LoVo (cell line): ENCODE measurements at places on chromosomes 13 and 19.
A peak's percentile ranks its signal among the peaks of the same experiment; 100 is the strongest.

DNA sequence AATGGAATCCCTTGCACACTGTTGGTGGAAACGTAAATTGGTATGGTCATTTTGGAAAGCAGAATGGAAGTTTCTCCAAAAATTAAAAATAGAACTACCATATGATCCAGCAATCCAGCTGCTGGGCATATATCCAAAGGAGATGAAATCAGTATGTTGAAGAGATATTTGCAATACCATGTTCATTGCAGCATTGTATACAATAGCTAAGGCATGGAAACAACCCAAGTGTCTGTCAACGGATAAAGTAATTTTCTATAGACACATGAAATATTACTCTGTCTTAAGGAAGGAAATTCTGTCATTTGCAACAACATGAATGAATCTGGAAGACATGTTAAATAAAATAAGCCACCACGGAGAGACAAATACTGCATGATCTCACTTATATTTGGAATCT lies 124.7 kb downstream of the GPC5 start:
- no peak for DNase-seq

GRCh38 chr13:105139380-105140285 lies 1395.8 kb downstream of the EFNB2 start:
- DNase-seq = peak; percentile 61

GRCh38 chr19:9205501-9206113 lies 13.8 kb downstream of the OR7D4 start:
- peak; percentile 59 for DNase-seq

GRCh38 chr13:21749410-21749809 lies 78.5 kb downstream of the FGF9 start:
- DNase-seq = peak; percentile 10

GRCh38 chr19:36266375-36266961 lies 51.6 kb downstream of the ZNF146 start:
- no peak for DNase-seq

DNA sequence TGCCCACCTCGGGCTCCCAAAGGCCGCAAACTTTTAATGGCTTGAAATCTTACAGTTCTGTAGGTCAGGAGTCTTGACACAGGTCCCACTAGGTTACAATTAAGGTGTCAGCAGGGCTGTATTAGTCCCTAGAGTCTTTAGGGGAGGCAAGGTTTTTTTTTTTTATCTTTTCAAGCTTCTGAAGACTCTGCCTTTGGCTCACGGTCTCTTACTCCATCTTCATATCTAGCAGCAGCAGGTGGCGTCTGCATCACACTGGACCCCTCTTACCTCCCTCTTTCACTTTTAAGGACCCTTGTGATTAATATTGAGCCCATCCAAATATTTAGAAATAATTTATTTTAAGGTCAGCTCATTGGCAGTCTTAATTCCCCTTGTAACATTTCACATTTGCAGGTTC lies 11.6 kb downstream of the MIR17HG start:
- no peak for DNase-seq

DNA sequence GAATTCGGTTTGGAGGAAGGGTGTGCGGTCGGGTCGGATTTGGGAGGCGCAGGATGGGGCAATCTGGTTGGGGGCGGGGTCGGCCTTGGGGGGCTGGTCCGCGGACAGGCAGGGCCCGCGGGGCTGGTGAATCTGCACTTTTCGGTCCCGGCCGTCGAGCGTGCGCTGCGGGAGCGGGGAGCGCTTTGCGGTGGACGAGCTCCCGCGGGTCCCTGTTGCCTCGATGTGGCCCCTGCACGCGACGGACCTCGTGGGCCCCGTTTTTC lies 11.9 kb downstream of the PEAK3 start:
- DNase-seq = no peak

DNA sequence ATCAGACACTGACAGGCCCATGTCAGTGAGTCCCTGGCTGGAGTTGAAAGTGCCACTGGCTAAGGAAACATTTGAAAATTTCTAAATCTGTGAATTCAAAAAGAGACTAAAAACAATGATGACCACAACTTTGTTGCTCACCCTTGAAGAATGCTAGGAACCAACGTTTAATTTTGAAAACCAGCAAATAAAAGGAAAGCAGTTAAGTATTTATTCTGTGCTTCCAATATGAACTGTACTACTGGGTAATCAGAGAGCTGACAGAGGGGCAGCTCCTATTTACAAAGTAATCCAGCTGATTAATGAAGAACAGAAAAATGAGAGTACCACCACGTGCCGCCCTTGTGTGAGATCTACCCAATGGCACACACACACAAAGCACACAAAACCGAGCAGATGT lies 44.7 kb upstream of the LATS2 start:
- no peak for DNase-seq

DNA sequence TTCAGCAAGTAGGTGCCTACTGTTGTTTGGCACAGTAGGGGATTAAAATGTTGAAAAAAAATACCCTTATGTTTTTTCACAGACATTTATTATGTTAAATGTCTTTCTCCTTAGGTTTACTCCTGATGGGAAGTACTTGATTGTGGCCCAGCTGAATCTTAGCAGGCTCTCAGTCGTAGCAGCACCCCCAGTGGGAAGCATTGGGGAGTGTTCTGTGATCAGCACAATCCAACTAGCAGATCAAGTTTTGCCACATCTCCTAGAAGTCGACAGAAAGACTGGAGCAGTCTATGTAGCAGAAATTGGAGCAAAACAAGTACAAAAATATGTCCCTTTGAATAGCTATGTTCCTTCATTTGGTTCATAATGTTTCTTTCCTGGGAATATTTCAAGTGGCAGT lies 9.3 kb downstream of the NHLRC3 start:
- DNase-seq = no peak

GRCh38 chr19:48878196-48879024 lies 6.2 kb downstream of the PPP1R15A start:
- no peak for DNase-seq

DNA sequence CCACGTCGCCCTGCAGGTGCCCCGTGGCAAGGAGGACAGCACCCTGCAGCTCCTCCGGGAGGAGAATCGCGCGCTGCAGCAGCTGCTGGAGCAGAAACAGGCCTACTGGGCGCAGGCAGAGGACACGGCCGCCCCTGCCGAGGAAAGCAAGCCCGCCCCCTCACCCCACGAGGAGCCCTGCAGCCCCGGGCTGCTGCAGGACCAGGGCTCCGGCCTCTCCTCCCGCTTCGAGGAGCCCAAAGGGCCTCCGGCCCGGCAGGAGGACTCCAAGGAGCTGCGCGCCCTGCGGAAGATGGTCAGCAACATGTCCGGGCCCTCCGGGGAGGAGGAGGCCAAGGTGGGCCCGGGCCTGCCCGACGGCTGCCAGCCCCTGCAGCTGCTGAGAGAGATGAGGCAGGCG lies 11.6 kb downstream of the CBY2 start:
- no peak for DNase-seq

DNA sequence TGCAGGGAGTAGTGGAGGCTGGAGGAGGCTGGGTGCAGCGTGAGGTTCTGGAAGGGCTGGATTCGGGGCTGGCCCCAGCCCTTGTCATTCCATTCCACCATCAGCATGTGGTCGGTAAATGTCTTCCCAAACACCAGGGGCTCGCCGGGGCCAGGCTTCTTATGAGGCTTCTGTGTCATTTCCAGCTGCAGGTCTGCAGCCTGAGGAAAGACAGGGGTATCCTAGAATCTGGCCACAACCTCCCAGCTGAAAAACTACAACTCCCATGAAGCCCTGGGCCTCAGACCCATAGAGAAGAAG lies 4.4 kb downstream of the BCAT2 start:
- DNase-seq = no peak

- no peak for DNase-seq
Measured at GRCh38 chr13:29936051-29936813, 85.8 kb upstream of the UBL3 start.

- DNase-seq = no peak
Measured at GRCh38 chr19:45492627-45493470, 4.0 kb downstream of the RTN2 start.

DNA sequence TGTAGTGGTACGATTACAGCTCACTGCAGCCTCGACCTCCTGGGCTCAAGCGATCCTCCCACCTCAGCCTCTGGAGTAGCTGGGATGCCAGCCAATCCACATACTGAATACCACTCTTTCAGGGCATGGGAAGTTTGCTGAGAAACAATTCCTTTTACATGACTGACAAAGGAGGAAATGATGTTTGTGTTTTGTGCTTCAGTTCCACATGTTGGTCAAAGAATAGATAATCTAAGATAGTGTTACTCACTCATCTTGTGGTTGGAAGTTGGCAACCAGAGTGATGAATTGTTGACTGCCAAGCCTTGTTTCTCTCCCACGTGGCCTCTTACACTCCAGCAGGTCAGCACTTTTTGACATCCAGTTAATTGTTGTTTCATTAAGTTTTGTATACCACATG lies 7.6 kb downstream of the MBD3L2B start:
- peak; percentile 9 for DNase-seq

- DNase-seq = no peak
Measured at GRCh38 chr13:98915563-98915962, 62.3 kb downstream of the DOCK9 start.

- no peak for DNase-seq
Measured at GRCh38 chr19:1067341-1067957, 482 bp downstream of the ARHGAP45 start.

GRCh38 chr13:87128036-87128435 lies 543.1 kb upstream of the SLITRK5 start:
- no peak for DNase-seq

- DNase-seq = no peak
Measured at GRCh38 chr13:74004109-74004508, 130.1 kb downstream of the KLF12 start.

GRCh38 chr19:49333418-49333805 lies 1.8 kb upstream of the CD37 start:
- DNase-seq = no peak

- no peak for DNase-seq
Measured at GRCh38 chr13:45339867-45340266, 1.1 kb downstream of the TPT1 start.

GRCh38 chr13:37089495-37089894 lies 16.0 kb downstream of the CSNK1A1L start:
- no peak for DNase-seq

DNA sequence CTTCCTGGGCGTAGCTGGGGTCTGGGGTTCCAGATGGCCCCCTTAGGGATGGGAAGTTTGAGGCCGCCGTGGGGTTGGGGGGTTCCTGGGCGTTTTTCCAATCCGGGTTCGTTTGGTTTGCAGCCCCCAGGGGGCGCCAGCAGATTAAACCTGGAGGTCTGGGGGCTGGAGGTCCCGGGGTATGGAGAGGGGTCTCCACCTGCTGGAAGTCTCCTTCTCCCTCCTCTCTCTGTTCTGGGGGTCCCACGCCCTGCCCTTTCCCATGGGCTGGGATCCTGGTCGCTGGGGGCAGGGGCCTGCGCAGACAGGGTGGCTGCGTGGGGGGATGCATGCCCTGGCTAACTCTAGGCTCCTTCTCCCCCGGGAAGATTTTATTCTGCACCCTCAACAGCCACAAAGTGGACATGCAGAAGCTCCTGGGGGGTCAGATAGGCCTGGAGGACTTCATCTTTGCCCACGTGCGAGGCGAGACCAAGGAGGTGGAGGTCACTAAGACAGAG lies 899 bp downstream of the GIPC3 start:
- DNase-seq = no peak

- DNase-seq = no peak
Measured at GRCh38 chr13:99566125-99567083, 65.1 kb downstream of the TM9SF2 start.

DNA sequence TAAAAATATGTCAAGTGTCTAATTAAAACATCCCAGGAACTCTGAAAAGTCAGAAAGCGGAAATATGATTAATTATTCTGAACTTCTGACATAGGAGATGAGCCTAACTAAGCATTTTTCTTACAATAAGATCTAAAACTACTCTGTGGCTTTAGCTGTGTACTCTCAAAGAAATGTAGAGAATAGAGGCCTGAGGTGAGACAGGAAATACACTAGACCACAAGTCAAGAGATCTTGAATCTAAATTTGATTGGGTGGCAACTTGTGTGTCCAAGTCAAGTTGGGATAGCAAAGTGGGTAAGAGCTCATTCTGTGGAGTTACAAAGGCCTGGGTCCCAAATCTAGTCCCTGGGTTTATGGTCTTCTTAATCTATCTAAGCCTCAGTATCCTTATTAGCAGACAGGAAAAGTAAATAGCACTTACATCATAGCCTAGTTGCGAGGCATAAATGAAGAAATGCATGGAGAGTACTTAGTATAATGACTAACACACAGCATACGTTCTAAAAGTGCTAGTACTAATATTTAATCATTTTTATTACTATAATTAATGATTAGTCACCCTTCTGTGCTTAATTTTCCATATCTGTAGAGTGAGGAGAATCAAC lies 9.4 kb upstream of the LRRC63 start:
- no peak for DNase-seq

DNA sequence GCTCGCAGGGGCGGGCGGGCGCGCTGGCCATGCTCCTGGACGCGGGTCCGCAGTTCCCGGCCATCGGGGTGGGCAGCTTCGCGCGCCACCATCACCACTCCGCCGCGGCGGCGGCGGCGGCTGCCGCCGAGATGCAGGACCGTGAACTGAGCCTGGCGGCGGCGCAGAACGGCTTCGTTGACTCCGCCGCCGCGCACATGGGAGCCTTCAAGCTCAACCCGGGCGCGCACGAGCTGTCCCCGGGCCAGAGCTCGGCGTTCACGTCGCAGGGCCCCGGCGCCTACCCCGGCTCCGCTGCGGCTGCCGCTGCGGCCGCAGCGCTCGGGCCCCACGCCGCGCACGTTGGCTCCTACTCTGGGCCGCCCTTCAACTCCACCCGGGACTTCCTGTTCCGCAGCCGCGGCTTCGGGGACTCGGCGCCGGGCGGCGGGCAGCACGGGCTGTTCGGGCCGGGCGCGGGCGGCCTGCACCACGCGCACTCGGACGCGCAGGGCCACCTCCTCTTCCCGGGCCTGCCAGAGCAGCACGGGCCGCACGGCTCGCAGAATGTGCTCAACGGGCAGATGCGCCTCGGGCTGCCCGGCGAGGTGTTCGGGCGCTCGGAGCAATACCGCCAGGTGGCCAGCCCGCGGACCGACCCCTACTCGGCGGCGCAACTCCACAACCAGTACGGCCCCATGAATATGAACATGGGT lies 599 bp downstream of the ZIC2 start:
- no peak for DNase-seq
